Stomach (tissue), 19 donors: ENCODE measurements at places on chromosomes 4 and X. TPM values are rescaled to one million over a fixed set of nuclear protein-coding genes. Genes with fewer than 3 reads are reported as not detected.

- DNase-seq, result no peak
- H3K4me3 ChIP-seq, result no peak overlapping the region
- H3K36me3 ChIP-seq, result no peaks in the 10 kb centered on the region
- H3K4me1 ChIP-seq, result no peaks in the 10 kb centered on the region
- no peaks in the 10 kb centered on the region for H3K27me3 ChIP-seq
- peak overlapping the region; percentile 7 for H3K27ac ChIP-seq
These were observed 73.0 kb upstream of the NR3C2 start for GRCh38 chr4:148515248-148515647.

DNA sequence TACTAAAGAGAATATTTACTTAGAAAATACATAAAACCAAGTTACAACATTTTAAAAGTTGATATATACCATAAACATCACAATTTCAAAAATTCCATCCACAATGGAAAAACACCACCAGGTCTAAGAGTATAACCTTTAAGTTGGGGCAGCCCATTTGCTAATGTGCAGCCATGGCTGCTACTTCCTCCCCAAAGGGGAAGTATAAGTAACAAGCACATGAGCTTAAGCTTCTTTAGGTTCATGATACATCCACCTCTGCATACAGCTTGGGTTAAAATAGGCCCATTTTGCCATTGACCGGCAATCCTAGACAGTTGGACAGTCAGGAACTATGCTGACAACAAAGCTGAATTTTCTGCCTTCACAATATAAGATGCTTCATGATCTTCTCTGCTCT, 16.6 kb upstream of the GASK1B start:
- no peaks in the 10 kb centered on the region for H3K36me3 ChIP-seq
- H3K27me3 ChIP-seq, result no peaks in the 10 kb centered on the region
- H3K4me3 ChIP-seq, result no peak overlapping the region
- no peaks in the 10 kb centered on the region for H3K4me1 ChIP-seq
- no peak for DNase-seq

DNA sequence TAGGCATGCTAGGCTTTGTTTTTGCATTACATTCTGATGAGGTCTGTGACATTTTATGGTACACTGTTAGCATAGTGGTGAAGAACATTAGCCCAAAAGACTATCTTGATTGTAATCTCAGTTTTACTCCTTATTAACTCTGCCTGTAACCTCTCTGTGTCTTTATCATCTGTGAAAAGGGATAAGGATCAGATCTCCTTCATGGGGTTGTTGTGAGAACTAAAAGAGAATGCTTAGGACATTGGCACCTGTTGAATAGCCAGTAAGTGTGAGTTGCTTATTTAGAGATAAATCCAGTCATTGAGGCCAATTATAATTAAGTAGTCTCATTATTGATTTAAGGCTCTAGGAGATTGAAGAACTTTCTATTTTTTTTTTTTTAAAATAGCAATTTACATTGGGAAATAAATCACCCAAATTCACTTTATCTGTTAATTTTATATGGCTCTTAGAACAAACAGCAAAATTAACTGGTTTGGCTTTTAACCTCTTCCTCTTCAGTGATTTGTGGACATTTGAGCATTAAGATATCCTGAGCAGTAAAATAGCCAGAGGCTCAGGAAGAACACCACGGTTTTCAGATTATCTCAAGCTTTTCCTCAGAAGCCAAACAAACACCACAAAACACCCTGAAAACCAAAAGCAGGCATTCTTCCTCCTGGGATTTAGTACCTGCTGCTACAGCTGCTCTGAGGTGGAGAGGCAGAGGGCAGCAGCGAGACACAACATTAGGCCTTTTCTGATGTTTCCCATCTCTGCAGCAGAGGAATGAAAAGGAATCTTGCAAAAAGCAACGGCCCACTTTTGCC, 192.9 kb downstream of the ARHGAP10 start:
- H3K27ac ChIP-seq, result no peak overlapping the region
- H3K4me3 ChIP-seq, result no peak overlapping the region
- no peaks in the 10 kb centered on the region for H3K4me1 ChIP-seq
- peaks cover 19% of the 10 kb centered on the region for H3K36me3 ChIP-seq

GRCh38 chr4:5004496-5004895, 14.8 kb downstream of the CYTL1 start:
- H3K27ac ChIP-seq, result no peak overlapping the region
- H3K4me1 ChIP-seq, result no peaks in the 10 kb centered on the region
- H3K4me3 ChIP-seq, result no peak overlapping the region
- no peak for DNase-seq
- no peaks in the 10 kb centered on the region for H3K36me3 ChIP-seq
- H3K27me3 ChIP-seq, result peaks cover 4% of the 10 kb centered on the region

- H3K27ac ChIP-seq, result no peak overlapping the region
- no peaks in the 10 kb centered on the region for H3K4me1 ChIP-seq
- no peak overlapping the region for H3K4me3 ChIP-seq
- H3K27me3 ChIP-seq, result no peaks in the 10 kb centered on the region
- no peak for DNase-seq
These were observed 70.7 kb upstream of the TEX13C start for GRCh38 chrX:125248931-125249330.

GRCh38 chr4:174118171-174118570, 165.3 kb downstream of the FBXO8 start:
- H3K27me3 ChIP-seq, result peaks cover 4% of the 10 kb centered on the region
- H3K4me3 ChIP-seq, result no peak overlapping the region
- no peaks in the 10 kb centered on the region for H3K4me1 ChIP-seq
- H3K36me3 ChIP-seq, result no peaks in the 10 kb centered on the region

Gene ETDB
- not detected for total RNA-seq

Gene UGT2B10
- total RNA-seq, result not detected

Gene TREX2
- not detected for total RNA-seq

Gene MTNR1A
- not detected for total RNA-seq

Gene SHROOM3
- total RNA-seq, result 210 TPM
